ENCODE measurements at places on chromosomes 1 and 21.

DNA sequence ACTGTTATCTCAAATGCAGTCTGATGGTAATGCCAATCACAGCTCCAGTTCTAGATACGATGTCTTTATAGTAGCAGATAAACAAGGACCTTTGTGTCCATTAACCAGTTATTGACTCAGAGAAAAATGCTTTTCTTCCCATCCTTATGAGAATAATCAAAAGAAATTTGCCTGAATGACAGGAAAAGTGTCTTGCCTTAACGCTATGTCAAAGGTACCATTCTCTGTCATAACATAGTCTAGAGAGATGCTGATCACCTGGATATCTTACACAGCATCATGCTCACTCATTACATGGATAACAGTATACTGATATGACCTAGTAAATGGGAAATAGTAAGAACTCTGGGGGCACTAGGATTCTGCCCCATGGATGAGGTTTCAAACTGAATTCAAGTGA, 151.7 kb upstream of the NEGR1 start:
- DNase-seq = no peak

DNA sequence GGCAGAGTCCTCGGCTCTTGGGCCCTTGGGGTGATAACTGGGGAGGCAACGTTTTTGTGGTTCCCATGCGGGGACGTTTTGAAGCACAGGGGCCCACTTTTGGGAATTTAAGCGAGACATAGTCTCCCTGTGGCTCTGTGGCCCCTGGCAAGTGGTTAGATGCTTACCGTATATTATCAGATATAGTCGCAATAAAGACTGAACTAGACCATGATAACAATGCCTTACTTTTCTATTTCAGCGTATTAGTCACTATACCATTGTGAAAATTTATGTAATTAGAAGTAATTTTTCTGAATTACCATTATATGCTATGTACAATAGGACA, 538 bp upstream of the RCAN1 start:
- DNase-seq = no peak

DNA sequence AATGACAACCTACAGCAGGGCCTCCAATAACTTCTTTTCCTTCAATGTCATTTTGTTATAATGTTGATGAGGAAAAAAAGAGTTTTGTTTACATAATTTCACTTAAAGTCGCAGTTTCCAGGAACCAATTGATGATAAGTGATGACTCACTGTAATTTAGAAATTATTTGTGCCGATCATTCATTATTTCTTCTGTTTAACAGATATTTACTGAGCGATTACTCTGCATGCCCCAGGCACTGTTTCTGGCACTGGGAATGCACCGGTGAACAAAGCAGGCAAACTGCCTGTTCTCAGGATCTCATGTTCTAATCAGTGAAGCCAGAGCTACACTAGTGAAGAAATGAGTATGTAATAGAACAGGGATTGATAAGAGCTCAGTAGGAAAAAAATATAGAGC, 403.4 kb downstream of the NTNG1 start:
- no peak for DNase-seq

- no peak for DNase-seq
These were observed 26.1 kb downstream of the ATP5PF start for GRCh38 chr21:25708467-25709065.

- DNase-seq = no peak
These were observed 80.0 kb downstream of the DESI2 start for GRCh38 chr1:244732851-244733450.

GRCh38 chr1:243428617-243429342, 172.9 kb downstream of the SDCCAG8 start:
- DNase-seq = no peak

DNA sequence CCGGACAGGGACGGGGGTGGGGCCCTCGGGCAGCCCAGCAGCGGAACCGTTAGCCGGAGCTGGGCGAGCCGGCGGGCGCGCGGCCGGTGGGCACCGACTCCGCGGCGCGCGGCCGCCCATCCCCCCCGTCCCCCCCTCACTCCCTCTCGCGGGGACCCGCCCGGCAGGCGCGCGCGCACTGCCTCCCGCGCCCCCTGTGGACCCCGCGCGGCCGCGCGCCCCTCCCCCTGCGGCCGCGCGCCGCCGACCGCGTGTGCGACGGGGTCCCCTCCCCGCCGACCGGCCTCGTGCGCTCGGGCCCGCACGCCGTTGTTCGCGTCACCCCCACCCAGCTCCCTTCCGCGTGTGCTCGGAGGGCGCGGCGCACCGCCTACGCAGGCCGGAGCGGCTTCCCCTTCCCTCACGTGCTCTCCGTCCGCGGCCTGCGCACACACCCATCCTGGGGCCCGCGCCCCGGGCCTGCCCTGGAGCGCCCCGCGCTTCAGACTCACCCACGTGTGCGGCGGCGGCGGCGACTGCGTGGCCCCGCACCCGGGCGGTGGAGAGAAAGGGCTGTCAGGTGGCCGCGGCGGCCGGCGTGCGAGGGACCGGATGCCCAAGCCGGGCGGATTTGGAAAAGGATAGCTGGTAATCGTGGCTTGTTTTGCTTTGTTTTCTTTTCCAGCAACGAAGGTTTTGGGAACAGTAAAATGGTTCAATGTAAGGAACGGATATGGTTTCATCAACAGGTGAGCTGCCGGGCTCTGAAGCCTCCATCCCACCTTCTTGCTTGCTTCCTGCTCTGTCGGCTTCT, 717 bp downstream of the YBX1 start:
- peak; percentile 91 for DNase-seq

GRCh38 chr1:163315773-163316374, 5.9 kb upstream of the NUF2 start:
- peak; percentile 14 for DNase-seq

Data from right cardiac atrium (tissue), 5 donors.